ENCODE measurements at places on chromosomes 12 and 14.

- no peak for DNase-seq
Observed at GRCh38 chr14:81826081-81826480, 292.4 kb upstream of the SEL1L start.

DNA sequence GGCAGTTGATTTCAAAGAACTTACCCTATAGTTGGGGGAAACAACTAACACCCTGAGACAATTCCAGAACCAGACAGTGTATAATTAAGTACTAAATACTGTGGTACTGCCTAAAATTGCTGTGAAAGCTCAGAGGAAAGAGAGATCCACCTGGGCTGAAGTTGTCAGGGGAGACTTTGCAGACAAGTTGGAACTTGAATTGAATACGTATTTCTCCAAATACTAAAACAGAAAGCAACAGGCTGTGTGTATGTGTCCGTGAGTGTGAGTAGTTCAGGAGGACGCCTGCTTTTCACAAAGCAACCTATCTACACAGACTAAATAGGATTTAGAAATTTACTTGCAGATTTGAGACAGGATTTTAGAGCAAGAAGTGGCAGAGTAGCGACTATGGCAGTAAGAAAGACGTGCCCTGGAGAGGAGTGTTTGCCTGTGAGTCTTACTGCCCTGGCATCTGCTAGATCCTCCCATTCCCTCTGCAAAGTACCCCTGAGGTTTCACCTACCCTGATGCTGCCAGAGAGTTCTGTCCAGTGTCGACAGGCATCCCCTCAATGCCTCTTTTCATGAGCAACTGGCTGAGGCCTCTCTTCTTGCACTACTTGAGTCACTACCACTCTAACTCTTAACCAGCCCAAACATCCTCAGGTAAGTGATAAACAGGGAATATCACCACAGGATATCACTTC, 37.4 kb upstream of the BMP4 start:
- no peak for DNase-seq

DNA sequence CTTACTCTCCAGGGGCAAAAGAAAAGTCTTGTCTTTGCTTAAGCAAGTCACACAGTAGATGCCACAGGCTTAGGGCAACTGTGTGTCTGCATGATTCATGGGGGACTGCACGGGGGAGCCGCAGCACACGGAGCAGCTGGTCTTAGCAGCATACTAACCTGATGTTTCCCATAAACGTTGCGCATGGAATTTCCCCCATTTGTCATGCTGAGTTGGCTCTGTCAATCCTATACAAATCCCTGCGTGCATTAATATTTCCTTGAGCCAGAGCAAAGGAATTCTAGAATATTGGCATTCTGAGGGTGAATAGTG, 71.2 kb downstream of the SAMD4A start:
- DNase-seq, result no peak

DNA sequence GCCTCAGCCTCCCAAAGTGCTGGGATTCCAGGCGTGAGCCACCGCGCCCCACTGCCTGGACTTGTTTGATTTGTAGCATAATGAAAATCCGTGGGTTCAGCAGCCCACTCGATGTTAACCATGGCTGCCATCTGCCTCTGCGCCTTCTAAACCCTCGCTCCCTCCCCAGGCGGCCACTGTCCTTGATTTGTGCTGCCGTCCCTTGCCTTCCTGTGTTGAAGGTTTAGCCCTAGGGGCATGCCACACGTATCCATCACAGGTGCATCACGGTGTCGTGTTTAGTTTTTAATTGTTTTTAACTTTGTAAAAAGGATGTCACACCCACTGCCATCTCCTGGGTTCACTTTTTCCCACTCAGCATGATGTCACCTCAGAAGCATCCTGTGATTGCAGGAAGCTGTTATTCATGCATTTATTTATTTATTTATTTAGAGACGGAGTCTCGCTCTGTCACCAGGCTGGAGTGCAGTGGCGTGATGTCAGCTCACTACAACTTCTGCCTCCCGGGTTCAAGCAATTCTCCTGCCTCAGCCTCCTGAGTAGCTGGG, 24.5 kb upstream of the ULK1 start:
- DNase-seq, result peak; percentile 91

DNA sequence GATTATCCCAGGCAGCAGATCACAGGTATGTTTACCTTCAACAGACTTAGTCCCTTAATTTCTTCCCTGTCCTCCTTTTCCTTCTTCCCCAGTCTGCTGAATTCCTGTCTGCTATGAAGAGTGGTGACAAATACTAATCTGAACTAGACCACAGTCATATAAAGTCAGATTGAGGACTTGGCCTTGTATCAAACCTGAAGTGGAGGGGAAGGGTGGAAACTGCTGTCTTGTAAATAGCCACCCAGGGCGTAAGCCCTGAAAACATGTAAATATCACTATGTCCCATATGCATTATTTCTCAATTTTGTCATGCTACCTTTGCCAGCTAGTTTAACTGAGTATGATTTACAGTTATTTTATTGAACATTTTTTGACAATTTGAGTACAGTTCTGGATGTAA, 368.0 kb downstream of the CCDC91 start:
- no peak for DNase-seq

GRCh38 chr12:18882690-18883089, 144.8 kb downstream of the CAPZA3 start:
- DNase-seq, result no peak

DNA sequence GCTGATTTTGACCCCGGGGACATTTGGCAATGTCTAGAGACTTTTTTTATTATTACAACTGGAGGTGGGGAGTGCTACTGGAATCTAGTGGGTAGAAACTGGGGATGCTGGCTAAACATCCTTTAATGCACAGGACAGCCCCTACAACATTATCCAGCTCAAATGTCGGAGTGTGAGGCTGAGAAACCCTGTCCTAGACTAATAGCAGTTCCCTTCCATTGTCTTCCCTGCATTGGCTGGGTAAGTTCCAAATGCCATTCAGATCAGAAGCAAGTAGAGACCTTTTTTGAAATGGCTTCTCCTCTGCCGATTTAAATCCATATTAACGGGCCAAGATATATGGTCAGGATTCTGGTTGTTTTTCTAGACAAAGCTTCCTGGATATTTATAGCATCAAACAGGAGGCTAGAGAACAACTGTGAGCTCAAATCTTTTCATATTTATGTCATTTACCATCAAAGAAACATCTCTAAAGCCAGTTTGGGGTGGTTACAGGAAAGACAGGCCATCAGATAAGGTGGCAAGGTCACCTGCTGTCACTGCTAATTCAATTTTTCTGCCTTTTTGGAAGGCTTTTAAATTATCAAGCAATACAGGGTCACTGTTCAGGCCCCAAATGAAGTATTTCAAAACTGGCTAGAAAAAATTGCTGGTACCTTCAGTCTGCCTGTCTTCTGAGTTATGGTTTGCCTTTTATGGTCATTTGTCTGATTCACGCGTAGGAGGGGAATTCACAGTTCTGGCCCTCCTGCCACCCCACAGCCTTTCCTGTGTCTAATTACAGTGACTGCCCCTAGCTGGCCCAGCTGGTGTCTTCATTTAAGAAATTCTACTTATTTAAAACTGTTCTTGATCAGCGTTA, 20.1 kb upstream of the AKAP5 start:
- DNase-seq, result peak; percentile 90

GRCh38 chr14:45650754-45651153, 397.8 kb upstream of the MIS18BP1 start:
- no peak for DNase-seq

DNA sequence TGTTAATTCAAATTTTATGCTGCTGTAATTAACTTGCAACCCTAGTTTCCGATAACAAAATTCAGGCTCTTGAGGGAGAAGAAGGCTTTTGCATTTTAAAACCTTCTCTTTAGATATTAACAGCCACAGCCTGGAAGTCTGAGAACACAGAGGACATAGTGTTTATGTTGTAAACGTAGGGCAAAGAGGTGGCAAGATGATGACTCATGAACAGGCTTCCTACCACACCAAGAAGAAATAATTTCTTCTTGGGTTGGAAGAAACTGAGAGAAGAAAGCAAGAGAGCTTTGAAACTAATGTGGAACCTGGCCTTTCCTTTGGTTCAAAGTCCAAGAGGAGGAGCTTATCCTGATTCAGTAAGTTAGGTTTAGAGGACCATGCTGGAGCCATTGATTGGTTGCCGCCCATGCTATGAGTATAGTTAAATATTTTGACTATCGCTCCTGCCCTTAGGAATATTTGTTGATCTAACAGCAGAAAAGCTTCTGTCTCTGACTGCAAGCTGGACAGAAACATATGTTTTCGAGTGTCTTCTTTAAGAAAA, 31.8 kb downstream of the CCDC198 start:
- no peak for DNase-seq

- DNase-seq, result no peak
Observed at GRCh38 chr14:100386846-100387245, 63.7 kb downstream of the SLC25A47 start.

DNA sequence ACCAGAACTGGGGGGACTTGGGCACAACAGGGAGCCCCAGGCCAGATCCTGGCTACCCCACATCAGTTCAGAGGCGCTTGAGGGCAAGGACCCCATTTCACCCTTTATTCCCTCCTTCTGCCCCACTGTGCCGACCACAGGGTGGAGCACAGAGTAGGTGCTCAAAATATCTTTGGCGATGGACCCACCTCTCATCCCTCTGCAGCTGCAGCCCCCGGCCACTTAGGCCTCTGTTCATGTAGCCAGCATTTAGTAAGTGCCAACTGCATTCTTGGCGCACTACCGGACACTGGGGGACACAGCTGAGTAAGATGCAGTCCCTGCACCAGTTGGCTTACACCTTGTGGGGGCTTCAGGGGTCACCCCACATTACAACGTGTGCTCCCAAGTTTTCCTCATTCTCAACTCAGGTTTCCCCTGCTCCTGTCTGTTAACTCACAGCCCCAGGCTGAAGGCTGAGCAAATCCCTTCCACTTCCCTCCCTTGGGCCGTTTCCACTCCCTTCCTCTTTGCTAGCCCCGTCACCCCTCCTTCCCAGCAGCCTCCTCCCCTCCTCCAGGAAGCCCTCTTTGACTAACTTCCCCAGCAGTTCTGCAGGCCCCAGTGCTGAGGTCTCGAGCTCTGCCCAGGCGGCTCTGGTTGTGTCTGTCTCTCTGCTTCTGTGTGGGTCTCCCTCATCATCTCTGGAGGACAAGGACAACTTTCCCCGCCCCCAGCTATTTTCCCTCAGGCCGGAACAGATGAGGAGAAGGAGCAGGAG, 26.5 kb downstream of the KRT80 start:
- DNase-seq, result peak; percentile 51

- DNase-seq, result no peak
Observed at GRCh38 chr12:109814600-109815150, 18.5 kb downstream of the TRPV4 start.

- peak; percentile 41 for DNase-seq
Observed at GRCh38 chr12:90974286-90974685, 19.3 kb upstream of the CCER1 start.

GRCh38 chr12:69388371-69388770, 28.8 kb downstream of the YEATS4 start:
- DNase-seq, result peak; percentile 70

DNA sequence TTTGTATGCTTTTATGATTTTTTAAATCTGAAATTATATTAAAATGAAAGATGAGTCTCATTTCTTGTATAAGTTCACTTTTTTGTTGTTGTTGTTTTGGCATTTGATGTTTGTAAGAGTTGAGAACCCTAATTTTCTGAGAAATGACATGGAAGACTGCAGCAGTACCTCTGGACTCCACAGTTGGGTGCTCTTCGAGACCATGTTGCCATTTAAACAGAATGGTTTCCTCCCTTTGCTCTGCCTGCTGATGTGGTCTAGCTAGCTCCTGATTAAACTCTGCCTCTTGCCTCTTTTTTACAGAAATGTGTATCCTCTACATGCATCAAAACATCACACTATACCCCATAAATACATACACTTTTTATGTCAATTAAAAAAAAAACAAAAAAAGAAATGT, 5.8 kb upstream of the LTA4H start:
- DNase-seq, result no peak

GRCh38 chr14:49401373-49401772, 184.8 kb downstream of the RPS29 start:
- no peak for DNase-seq

DNA sequence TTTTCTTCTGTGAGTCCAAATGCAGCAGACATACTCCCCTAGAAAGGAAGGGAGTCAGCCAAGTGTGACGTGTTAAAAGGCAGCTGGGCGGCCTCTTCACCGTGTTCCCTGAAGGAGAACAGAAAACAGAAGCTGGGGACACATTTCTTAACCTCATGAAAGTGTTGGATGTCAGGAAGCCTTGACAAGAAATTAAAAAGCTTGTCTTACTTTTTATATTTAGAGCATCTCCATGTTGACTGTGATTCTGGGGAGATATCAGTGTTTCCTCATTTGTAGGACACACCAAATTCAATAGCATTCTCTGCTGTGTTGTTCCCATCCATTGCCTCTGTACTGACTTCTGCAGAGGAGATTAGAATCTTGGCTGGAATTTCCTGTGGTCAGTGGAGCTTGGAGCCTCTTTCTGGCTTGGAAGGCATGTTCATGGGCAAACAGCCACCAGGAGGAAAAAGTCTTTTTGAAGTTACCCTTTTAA, 93.7 kb downstream of the RMST start:
- DNase-seq, result no peak

GRCh38 chr12:9856151-9856550, 13.0 kb downstream of the CLEC2B start:
- DNase-seq, result no peak

- DNase-seq, result no peak
Observed at GRCh38 chr12:109652233-109652976, 61.2 kb upstream of the FAM222A start.

DNA sequence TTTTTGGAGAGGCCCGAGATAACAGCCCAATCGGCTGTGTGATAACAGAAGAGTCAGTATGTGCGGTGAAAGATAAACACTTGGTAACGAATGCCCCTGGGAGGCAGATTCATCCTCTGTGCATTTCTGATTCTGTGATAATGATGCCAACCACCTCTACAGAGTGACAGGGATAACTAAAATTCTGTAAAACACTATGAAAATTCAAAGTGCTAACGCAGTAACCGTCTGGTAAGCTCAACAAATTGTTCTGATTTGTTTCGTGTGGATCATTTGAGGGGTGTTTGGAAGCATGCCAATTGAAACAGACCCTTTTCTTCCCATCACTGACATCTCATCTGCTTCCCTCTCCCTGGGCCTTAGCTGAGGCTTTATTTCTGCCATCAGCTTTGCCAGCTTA, 76.3 kb downstream of the ESR2 start:
- DNase-seq, result no peak

GRCh38 chr12:89059056-89059455, 293.2 kb downstream of the DUSP6 start:
- no peak for DNase-seq

GRCh38 chr14:42299692-42300091, 693.0 kb downstream of the LRFN5 start:
- DNase-seq, result no peak

DNA sequence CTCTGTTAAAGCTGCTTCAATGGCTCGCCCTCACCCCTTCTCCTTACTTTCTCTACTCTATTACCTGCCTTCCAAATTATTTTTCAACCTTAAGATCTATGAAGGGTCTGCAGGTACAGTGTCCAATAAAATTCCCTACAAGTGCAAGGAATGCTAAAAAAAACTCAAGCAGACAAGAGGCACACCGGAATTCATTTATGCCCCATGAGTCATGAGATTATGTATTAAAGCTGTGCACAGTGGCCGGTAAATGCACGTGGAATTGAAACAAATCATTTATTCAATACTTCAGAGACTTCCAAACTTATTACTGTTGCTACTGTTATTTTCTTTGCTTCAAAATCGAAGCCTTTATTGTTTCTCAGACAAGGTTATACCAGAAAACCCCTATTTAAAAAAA, 68.4 kb downstream of the ST8SIA1 start:
- no peak for DNase-seq

Data from osteoblast (primary cell).